ENCODE measurements at places on chromosomes 16 and 17.

DNA sequence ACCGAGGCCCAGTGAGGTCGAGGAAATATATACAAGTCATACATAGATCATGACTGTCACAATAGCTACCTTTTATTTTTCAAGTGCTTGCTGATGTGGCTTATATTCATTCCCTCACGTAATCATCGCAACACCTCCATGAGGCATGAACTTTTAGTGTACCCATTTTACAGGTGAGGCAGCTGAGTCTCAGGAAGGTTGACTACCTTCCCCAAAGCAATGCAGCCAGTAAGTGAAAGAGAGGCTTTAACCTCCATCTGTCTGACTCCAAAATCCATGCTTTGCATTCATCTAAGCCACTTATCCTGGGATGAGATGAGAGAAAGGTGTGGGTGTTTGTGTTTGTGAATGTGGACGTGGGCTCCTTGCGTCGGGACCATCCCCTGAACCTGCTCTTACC lies 30.8 kb downstream of the CALB2 start:
- no peak for DNase-seq

DNA sequence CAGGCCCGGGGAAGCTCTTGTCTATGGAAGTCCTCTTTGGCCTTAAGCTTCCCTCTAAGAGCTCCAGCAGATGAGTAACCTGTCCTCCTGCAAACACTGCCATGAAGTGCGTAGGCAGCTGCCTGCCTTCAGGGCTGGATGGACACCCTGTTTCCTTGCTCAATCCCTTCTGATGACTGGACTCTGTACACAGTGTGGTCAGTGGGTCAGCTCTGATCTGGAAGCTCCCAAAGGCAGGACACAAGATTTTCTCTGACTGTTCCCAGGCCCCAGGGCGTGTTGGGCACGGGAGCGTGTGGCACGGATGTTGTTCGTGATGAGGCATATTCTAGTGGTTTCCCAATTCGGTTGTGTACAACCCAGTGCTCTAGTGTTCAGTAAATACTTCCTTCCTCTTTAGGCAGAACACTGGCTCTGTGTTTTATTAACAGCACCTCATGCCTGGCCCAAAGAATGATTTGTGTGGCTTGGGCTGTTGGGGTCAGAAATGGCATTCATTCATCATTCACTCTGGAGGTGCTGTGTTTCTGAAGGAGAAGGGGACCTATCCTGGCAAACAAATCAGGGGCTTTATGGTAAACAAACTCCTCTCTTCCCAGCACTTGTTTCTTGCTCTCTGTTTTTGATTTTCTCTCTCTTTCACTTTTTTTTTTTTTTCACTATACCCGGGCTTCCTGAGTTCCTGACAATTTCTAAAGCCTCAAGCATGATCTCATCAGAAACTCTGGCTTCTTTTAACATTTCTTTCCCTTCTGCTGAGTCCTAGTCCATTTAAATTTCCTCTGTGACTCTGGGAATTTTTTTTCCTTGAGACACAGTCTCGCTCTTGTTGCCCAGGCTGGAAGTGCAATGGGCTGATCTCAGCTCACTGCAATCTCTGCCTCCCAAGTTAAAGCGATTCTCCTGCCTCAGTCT lies 12.0 kb upstream of the RNF157 start:
- no peak for DNase-seq

GRCh38 chr17:18093616-18094408 lies 6.1 kb downstream of the DRG2 start:
- no peak for DNase-seq

GRCh38 chr16:57519796-57520360 lies 16.5 kb downstream of the CCDC102A start:
- peak; percentile 75 for DNase-seq
